ENCODE measurements at places on chromosomes 12 and 14.

DNA sequence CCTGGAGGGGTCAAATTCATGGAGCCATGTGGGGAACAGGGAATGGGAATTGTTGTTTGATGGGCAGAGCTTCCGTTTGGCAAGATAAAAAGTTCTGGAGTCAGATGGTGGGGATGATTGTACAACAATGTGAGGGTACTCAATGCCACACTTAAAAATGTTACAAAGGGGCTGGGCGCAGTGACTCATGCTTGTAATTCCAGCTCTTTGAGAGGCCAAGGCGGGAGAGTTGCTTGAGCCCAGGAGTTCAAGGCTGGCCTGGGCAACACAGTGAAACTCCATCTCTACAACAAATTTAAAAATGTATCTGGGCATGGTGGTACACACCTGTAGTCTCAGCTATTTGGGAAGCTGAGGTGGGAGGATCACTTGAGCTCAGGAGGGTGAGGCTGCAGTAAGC, 66.0 kb upstream of the DIO3 start:
- no peak for DNase-seq

DNA sequence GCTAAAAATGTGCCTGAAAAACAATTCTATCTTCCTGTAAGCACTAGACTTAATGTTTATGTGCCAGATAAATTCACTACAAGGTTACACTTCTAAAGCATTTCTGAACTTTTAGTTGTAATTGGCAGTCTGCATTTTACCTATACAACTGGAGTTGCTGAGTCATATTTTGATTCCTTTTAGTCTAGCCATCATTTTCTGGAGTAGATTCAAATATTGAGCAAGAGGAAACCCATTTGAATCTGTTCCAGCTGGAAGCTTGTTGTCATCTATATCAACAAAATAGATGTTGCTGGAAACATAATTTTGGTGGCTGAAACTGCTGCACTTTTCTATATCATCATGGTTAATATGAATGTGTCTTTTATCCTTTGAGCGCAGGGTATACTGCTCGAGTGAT, 122.2 kb upstream of the CCDC175 start:
- DNase-seq = no peak

- no peak for DNase-seq
Measured at GRCh38 chr14:71780075-71780474, 152.2 kb upstream of the RGS6 start.

- DNase-seq = no peak
Measured at GRCh38 chr12:104669851-104670337, 213.1 kb downstream of the CHST11 start.

DNA sequence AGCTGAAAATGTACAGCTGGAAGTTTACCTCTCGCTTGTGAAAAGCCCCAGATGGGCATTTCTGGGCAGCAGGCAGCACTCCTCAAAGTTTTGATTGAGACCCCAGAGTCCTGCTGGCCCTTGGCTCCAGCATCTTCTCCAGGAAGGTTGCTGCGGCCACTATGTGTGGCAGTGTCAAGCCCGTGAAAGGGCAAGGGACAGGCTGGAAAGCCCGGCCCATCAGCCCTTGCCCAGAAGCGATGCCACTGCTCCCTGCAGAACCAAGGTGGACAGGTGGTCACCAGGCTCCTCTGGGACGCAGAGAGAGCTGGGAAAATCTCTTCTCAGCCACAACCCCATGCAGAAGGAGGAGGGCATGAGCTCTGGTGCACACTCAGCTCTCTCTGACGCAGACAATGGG, 73.5 kb upstream of the BCL11B start:
- no peak for DNase-seq

- no peak for DNase-seq
Measured at GRCh38 chr12:98469109-98469508, 46.3 kb upstream of the TMPO start.

GRCh38 chr12:116157845-116158267, 119.6 kb downstream of the MED13L start:
- no peak for DNase-seq

GRCh38 chr12:14390870-14391530, 25.5 kb downstream of the ATF7IP start:
- no peak for DNase-seq

- no peak for DNase-seq
Measured at GRCh38 chr12:95474660-95474958, 657 bp downstream of the METAP2 start.

- no peak for DNase-seq
Measured at GRCh38 chr12:54006559-54007220, 2.1 kb upstream of the HOXC8 start.

GRCh38 chr12:79956896-79957295, 22.0 kb upstream of the PPP1R12A start:
- no peak for DNase-seq

DNA sequence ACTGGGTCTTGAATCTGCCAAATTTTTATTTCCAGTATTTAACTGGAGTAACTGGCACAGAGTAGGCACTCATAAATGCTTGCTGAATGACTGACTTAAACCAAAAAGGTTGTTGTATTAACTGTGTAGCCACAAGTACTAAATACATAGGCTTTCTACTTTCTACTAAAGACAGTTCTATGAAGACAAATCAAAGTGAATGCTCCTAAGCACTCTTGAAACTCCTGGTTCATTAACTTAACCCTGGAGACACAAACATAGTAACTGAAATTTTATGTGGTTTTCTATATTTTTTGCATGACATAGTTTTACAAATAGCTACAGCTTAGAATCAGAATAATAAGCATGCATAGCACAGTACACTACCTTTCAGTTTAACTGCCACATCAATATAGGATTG, 70.4 kb downstream of the TXNDC16 start:
- DNase-seq = no peak

- no peak for DNase-seq
Measured at GRCh38 chr12:80830533-80831088, 107.1 kb downstream of the LIN7A start.

DNA sequence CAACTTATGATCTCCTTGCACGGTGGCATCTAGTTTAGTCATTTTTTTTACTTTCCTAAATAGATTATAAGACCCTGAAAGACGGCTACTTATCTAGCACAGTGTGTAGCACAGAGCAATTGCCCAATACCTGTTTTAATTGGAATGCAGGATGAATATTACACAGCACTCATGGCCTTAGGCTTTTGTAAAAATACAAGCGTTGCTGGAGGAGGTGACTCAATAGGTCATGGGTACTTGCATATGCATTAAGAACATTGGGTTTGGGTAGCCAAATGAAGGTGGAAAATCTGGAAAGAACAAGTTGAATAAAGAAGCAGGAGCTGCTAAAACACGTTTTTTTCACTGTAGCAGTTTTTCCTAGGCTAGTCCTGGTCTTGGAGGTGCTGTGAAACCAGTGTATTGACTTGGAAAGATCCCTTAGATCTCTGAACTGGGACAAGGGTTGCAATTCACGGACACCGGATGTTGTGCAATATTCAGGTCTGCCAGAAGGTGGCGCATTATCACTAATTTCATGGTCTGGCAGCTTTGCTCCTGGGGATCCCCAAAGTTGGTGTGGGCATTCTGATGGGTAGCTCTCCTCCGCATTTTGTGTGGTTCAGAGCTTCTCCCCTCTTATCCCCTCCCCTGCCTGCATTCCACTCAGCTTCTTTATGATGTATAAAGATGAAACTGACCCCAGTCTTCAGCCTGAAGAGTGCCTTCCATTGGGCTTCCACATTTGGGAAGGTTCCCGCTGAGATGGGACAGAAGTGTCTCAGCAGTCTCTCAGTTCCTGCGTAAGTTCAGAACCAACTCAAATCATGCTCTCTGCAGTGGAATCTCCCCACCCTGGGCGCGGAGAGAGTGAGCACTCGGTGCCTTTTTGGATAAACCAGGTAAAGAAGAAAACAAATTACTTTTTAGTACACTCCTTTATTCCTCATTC, 278.3 kb downstream of the NRXN3 start:
- no peak for DNase-seq

DNA sequence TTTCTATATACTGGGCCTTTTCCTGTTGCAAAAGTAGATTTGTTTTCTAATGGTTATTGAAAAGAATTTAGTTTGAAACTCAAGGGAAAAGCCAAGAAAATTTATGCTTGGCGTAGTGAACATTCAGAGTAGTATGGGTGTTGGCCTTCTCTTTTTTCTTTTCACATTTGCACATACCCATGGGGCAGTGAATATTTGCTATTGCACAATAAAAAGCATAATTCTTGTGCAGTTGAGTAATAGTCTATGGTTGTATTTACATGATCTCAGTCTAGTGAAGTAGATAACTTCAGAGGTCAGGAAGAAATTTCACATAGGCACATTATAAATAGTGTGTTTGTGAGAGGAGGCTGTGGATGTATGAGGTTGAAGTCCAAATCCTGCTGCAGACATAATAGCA, 158.1 kb downstream of the FLRT2 start:
- peak; percentile 3 for DNase-seq

DNA sequence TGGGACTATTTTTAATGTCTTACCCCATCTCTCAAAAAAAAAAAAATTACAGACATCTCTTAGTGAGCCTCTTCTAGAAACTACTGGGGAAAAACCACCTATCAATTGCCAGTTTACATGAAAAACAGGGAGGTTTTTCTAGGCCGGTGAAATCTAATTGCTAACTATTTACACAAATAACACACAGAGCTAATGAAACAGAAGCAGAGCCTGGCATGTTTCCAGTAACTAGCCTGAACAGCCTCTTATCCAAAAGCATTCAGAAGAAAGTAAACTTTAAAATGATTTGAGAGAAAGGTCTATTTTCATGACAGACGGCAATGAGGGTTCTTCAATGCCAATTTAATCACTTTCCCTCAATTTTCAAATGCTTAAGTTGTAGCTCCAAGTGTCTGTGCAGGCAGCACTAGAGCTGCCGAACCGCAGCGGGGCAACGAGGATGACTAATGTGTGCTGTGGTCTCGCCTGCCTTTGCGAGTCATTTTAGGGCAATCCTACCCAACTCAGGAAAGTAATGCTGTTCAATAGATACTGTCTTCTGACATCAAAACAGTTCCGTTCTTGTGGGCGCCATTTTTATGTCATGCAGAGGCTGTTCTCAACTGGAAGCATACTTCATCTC, 84.6 kb downstream of the SETD3 start:
- no peak for DNase-seq

- no peak for DNase-seq
Measured at GRCh38 chr14:104135904-104136471, 2.4 kb upstream of the KIF26A start.

- no peak for DNase-seq
Measured at GRCh38 chr14:24092505-24093206, 1.5 kb upstream of the PCK2 start.

- DNase-seq = peak; percentile 40
Measured at GRCh38 chr12:50039151-50039835, 14.0 kb upstream of the RACGAP1 start.

- no peak for DNase-seq
Measured at GRCh38 chr12:108744021-108744897, 12.9 kb upstream of the CORO1C start.

DNA sequence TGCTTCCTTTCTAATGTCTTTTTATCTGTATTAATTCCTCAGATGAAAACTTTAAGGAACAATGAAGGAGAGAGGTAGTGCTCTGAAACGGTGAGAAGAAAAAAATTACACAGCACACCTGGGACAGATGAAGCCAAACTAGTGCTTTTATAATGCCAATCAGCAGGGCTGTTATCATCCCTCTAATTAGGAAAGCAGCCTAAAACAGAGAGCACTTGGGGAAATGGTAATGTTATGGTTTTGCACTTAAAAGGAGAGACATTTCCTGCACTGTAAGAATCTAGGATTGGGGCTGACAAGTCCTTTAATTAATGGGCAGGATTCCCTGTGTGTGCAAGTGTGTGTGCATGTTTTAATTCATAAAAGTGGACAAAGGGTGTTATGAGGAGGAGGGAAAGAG, 4.8 kb upstream of the LMO3 start:
- no peak for DNase-seq

DNA sequence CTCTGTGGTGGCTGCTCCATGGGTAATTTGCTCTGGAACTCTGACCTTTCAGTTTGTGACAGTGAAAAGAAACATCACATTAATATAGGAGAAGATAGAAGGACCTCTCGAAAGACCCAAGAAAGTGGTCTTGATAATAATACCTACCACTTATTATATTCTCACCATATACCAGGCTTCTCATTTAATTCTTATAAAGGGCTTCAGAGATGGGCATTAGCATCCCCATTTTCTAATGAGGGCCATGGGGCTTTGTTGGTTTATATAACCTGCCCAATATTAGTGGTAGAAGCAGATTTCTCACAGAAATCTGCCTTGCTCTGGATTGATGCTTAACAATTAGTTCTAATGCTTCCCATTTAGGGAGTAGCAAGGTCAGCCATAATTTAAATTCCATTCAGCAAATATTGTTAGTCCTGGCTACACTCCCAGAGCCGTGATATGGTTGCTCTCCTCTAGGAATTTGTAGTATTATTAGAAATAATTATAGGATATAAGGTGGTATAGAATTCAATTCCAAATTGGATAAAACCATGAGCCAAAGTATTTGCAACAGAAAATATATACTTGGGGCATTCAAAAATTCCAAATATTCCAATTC, 7.4 kb upstream of the AMIGO2 start:
- no peak for DNase-seq

- no peak for DNase-seq
Measured at GRCh38 chr12:112597986-112598385, 179.2 kb downstream of the PTPN11 start.

- DNase-seq = no peak
Measured at GRCh38 chr12:90254796-90255195, 546.2 kb upstream of the ATP2B1 start.

DNA sequence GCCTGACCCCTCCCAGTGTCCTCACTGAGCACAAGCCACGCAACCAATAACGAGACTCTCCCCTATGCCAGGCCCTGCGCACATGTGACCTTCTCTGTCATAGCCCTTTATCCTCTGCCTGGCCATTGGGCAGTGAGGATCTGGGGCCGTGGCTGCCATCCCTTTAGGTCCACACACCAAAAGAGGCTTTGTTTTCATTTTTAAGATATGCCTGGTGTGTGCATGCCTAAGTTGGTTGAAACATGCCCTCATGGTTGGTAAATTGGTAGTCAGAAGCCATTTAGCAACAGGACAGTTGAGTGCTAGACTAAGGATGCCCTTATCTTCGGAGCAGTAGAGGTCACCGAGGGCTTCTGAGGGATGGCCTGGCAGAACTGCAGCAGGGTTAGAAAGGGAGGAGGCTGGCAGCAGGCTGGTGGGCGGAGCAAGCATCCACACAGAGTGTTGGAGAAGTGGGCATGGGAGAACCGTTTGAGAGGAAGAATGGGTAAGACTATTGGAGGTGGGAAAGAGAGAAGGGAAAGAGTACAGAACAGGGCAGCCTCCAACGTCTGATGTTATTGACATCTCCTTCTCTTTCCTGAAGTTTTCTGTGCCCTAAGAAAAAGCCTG, 75.1 kb downstream of the SLC24A4 start:
- no peak for DNase-seq

DNA sequence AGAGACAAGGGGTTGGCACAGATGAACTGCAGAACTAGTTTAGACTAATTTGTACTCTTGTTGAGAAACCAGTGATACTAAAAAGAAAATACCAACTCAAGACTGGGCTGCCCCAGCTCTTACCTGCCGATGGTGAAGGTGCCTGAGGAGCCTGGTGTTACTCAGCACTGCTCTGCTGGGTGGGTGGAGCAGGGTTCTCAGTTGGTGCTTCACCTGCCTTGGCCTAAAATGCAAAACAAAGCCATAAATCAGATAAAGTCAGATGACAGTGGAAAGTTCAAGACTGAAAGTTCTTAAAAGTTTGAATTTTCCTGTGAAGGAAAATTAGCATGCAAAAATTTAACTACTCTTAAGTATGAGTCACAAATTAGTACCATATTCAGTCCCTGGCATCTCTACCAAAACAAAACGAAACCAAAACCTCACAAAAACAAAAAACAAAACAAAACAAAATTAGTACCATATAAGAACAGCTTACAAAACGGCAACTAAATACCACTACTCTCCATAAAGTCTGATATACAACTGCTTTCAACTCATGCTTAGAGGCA, 21.9 kb downstream of the YBX3 start:
- DNase-seq = no peak

- DNase-seq = no peak
Measured at GRCh38 chr14:37131205-37131604, 41.2 kb downstream of the SLC25A21 start.
